Stimulated activated CD4-positive, alpha-beta T cell treated with anti-CD3 and anti-CD28 coated beads, Interleukin-1b, Interleukin-23, amount 100 ng/mL, for 1 hour (primary cell): ENCODE measurements at places on chromosomes 12 and 14.

DNA sequence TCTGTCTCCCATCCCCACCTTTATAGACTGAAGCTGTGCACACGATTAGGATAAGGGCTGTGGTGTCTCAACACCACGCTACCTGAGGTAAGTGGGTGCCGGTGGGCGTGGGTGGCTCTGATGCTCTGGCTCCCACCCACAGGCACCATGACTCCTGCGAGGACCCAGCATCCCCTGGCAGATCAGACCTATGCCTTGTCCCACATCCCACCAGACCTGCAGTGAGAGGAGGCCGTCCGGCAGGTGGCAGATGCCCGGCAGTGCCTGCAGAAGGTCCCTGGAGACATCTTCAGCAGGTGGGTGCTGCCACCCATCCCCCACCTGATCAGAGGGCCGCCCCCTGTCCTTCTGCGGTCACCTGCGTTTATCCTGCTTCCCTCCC, 104.4 kb upstream of the PRB2 start:
- DNase-seq = no peak

GRCh38 chr14:95375539-95376109, 55.9 kb upstream of the CLMN start:
- no peak for DNase-seq

DNA sequence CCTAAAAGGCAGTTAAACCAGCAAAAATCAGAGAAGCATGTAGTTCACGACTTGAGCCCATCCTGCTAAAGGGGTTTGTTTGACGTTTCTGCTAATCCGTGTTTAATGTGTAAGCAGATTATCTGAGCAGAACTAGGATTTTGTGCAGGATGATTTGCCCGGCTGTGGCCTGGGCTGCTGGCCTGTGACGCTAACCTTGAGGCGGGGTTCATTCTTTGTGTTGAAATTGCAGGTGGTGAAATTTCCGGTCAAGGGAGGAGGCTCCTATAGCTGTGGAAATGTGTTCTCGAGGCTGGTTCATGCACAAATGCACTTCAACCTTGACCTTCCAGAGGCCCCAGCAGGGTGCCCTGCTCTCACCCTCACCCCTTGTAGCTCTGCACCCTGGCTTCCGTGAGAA, 63.7 kb downstream of the SLC24A4 start:
- DNase-seq = no peak

GRCh38 chr12:42705863-42706262, 116.3 kb upstream of the PRICKLE1 start:
- DNase-seq = no peak

GRCh38 chr14:91796617-91797347, 64.9 kb upstream of the CATSPERB start:
- DNase-seq = no peak

DNA sequence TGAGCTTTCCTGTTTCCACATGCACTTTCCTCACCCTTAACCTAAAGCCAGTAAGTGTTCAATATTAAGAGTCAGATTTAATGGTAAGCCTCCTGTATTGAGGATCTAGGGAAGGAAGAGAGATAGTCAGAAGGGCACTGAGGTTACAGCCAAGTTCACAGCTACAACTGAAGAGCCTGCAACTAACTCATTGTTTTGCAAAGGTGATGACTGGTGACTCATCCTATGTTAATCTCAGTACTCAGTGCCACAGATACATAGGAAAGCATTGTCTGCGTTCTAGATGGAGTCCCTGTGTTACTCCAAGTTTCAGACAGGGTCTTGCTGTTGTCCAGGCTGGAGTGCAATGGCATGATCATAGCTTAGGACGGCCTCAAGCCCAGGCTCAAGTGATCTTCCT, 157.0 kb upstream of the RBM19 start:
- no peak for DNase-seq

- no peak for DNase-seq
Measured at GRCh38 chr12:57090924-57091637, 2.2 kb downstream of the NAB2 start.

DNA sequence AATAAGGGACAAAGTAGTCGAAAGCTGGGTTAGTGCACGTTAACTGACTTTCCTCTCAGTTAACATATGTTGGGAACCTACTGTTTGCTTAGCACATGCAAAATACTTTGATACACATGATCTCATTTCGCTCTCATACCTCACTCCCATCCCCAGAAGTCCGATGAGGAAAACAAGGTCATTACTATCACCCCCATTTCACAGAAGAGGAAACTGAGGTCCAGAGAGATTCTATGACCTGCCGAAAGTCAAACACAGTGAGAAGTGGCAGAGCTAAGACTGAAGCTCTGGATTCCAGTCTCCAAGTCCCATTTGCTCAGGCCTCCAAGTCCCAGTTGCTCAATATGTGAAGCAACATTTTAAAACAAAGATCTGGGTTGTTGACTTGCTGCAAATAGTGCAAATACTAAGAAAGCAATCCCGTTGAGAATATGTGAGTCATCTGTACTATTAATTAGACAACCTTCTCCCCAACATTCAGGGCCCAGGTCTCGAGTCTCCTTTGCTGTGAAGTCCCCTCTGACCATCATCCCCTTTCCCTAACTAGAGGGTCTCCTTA, 170.6 kb upstream of the PWP1 start:
- DNase-seq = no peak

- DNase-seq = no peak
Measured at GRCh38 chr12:123490089-123490488, 32.1 kb downstream of the SNRNP35 start.

DNA sequence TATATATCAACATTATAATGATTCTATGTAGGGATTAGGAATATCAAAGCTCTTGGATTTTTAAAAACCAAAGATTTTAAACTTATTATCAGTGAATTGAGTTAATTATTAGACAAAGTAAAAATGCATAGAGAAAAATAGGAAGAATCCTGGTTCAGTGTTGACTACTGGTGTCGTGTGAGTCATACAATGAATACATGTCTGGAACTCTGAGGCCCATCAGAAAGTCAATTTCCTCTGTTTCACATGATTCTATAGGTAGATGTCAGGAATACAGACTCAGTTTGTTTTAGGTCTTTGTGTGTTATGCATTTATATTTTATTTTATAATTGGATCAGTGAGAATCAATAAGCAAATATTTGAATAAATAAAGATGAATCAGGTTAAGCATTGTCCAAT, 84.5 kb upstream of the RTL1 start:
- no peak for DNase-seq

- peak; percentile 61 for DNase-seq
Measured at GRCh38 chr14:105491366-105491973, 424 bp downstream of the TEDC1 start.
